ENCODE measurements at places on chromosomes 7 and 10.
A peak's percentile ranks its signal among the peaks of the same experiment; 100 is the strongest.

DNA sequence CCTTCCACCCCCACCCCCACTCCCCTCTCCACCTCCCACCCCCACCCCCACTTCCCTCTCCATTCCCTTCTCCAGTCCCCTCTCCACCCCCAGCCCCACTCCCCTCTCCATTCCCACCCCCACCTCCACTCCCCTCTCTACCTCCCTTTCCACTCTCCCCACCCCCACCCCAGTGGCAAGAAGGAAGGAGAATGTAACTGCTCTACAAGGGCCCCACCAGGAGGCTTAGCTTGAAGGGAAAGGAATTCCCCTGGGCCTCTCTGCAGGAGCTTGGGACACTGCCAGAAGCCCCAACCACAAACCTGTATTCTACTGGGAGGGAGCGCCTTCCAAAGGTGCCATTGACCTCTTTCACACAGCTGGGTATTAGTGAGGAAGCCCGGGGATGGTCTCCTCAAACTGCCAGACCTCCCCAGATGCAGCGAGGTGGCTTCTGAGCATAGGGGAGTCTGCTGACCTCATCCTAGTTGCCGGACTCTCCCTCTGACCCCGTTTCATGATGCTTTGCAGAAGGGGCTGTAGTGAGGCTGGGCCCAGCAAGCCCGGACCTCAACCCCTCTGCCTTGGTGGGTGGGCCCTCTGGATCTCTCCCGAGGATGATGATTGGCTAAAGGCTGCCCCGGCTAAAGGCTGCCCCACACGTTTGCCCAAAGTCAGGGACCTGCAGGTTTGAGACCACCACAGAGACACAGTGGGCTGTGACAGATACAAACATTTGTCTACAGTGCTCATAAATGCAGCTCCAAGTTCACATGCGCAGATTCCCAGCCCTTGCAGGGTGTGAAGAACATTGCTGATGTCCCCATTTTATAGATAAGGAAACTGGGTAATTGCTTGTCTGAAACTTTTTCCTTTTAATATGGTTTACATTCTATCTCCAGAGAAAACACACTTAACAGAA lies 2.9 kb downstream of the DEPP1 start:
- DNase-seq = no peak

GRCh38 chr7:118846977-118847376 lies 622.5 kb downstream of the ANKRD7 start:
- no peak for DNase-seq

DNA sequence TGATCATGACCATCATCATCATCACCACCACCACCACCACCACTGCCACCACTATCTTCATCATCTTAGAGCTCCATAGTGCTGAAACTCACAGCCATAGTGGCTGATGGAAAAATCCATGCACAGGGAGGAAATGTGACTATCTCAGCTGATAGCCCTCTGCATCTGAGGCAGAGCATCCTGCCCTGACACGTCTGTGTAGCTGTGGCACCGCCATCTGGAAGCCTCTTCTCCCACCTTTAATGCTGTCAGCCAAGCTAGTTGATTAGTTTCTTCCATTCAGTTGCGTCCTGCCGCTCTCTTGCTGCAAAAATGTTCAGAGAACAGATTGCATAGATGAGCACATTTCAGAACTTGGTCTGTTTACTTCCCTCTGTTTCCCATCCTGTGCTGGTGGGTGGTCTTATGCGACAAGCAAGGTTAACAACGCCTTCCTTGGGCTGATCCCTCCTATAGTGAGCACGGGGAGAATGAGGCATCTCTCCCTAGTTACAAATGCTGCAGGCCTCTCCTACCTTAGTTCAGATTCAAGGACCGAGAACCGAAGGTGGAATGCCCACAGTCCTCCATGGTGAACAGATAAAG lies 478.6 kb downstream of the PLXNA4 start:
- no peak for DNase-seq

DNA sequence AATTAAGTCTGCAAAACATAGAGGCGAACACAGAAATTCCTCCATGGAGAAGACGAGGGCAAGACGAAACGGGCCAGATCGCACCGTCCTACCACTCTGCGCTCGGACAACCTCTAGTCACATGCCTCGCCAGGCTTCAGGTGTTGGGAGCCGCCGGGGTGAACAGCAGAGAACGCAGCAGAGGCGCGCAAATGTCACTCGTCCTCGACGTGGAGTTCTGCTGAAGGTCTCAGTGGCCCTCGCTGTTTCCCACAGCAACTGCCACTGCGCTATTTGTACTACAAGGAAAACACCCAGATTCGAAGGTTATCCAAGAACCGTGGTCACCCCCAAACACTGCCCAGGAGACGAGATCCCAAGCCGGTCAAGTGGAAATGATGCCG lies 9.2 kb downstream of the CTBP2 start:
- DNase-seq = no peak

GRCh38 chr10:78326372-78326771 lies 292.7 kb downstream of the RPS24 start:
- no peak for DNase-seq

- DNase-seq = no peak
Measured at GRCh38 chr10:104293781-104294321, 24.9 kb downstream of the GSTO2 start.

DNA sequence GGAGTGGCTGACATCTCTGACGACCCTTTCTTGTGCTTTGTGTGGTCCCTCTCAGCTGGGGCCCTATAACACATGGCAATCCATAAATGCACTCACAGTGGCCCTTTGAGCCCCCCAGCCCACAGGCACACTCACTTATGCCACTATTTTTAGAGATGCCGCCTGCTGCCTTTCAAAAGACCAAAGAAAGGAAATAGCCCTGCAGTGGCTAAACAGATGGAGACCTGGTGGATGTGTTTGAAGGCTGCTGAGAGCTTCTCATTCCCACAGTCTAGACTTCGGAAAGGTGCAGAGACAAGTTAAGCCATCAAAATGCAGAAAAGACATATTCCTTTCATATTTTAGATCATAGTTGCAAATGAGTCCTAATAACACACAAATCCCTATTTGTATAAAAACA lies 42.0 kb upstream of the PDZD8 start:
- DNase-seq = no peak

DNA sequence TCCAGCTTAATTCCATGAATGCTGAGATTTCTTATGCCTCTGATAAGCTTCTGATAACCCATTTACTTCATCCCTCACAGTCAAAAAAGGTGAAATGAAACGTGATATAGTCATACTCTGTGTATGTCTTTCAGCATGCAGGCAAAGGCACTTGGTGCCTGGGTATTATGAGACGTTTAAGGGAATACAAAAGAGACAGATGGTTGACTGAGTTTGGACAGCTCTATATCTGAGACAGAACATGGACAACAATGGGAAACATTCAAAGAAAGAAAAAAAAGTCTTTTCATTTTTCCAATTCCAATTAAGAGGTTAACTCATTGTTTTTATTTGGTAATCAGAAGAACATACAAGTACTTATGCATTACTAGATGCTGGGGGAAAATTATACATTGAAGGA lies 96.2 kb downstream of the PPP1R17 start:
- no peak for DNase-seq

DNA sequence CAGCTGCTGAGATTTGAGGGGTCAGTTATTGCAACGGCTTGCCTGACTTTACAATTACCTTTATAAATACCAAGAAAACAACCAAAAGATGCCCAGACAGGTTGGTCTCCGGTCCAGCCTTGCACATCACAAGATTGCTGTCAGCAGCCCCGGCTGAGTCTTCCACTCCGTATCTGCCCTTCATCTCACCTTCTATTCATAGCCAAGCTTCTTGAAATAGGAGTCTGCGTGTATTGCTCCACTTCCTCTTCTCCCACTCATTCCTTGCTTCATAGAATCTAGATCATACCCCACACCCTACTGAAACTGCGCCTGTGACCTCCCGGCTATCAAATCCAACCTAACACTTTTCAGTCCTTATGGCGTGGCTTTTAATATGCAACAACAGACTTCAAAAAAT lies 31.1 kb upstream of the USP6NL start:
- DNase-seq = no peak

DNA sequence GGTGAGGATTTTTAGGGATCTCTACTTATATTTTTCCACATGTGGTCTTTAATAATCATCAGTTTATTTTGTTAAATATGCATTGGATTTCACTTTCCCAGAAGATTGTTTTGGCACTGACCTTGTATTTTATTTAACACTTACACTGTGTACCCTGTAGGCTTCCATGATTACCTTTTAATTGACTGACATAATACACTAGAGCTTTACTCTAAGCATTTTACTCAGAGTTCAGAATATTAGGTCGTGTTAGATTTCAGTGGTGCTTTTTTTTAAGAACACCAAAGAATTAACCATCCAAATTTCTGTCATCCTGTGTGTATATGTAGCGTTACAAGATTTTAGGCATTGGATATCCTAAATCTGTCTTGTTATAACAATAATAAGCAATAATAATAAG lies 23.1 kb downstream of the CASD1 start:
- DNase-seq = no peak

GRCh38 chr10:75451831-75452230 lies 20.4 kb downstream of the LRMDA start:
- DNase-seq = no peak

GRCh38 chr10:56547163-56547562 lies 186.1 kb upstream of the ZWINT start:
- no peak for DNase-seq

DNA sequence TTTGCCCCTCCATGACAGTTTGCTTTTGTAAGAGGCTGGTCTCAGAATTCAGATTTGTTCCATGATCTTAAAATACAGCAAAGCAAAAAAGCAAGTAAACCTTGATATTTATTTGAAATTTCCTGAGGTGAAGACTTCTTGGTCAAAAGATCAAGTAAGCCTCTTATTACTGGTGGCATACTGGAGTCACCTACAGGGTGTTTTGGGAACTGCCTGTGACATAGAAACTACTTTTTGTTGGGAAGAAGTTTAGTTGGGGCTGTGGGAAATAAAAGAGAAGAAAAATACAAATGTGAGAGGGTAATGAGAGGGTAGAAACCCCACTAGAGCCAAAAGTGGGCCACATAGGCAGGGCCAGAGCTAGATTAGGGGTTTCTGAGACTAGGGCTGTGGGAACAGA lies 217.9 kb downstream of the OTUD1 start:
- no peak for DNase-seq

GRCh38 chr10:91745090-91745831 lies 53.0 kb upstream of the TNKS2 start:
- DNase-seq = no peak

- DNase-seq = no peak
Measured at GRCh38 chr10:109259293-109259692, 664.0 kb downstream of the XPNPEP1 start.

DNA sequence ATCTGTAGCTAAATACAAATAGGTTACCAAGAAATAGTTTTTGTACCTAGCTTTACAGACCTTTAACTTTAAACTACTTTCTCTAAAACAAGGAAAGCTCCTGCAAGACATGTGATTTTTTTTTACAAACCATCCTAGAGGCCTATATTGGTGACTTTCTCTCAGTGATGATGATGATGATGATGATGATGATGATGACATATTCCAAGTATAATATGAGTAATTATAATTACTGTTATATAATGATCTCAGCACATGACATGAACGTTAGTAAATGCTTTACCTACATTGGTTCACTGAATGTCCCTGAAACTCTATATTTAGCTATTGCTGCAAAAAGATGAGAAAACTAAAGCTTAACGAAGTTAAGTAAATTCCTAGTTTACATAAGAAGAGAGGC lies 107.9 kb upstream of the LRGUK start:
- no peak for DNase-seq

GRCh38 chr7:65390588-65390987 lies 16.9 kb downstream of the ZNF92 start:
- DNase-seq = no peak

GRCh38 chr7:6624246-6624611 lies 8.8 kb downstream of the ZNF853 start:
- DNase-seq = no peak

GRCh38 chr7:84336303-84336702 lies 141.7 kb upstream of the SEMA3A start:
- no peak for DNase-seq

- DNase-seq = no peak
Measured at GRCh38 chr7:20280475-20281351, 50.0 kb upstream of the ITGB8 start.

GRCh38 chr7:105521027-105521716 lies 899 bp downstream of the PUS7 start:
- peak; percentile 88 for DNase-seq

DNA sequence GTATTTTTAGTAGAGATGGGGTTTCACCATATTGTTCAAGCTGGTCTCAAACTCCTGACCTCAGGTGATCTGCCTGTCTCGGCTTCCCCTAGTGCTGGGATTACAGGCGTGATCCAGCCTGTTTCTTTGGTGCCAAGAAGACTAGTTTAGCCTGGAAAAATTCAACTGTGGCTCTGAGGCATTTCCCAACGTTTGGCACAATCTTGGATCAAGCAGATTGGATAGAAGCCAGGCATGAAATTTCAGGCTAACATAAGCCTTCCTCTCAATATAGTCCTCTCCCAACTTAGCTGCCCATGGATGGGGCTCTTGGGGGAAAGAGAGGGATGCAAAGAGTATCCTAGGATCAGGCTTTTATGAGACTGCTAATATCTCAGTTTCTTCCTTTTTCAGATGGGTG lies 53.8 kb downstream of the APBB1IP start:
- DNase-seq = no peak

GRCh38 chr7:140885735-140886334 lies 38.9 kb downstream of the BRAF start:
- no peak for DNase-seq

- DNase-seq = no peak
Measured at GRCh38 chr7:124032369-124033094, at the start of gene TMEM229A. TMEM229A (minus strand) TSS chr7:124033067; CDS start chr7:124033003, 64 bp downstream.

GRCh38 chr7:142636751-142637150 lies 112.5 kb upstream of the PRSS1 start:
- DNase-seq = no peak

GRCh38 chr7:14698239-14698638 lies 204.3 kb downstream of the DGKB start:
- DNase-seq = no peak

GRCh38 chr7:117750612-117751563 lies 122.4 kb downstream of the CTTNBP2 start:
- DNase-seq = no peak

GRCh38 chr7:91784469-91784868 lies 96.0 kb downstream of the MTERF1 start:
- DNase-seq = no peak

DNA sequence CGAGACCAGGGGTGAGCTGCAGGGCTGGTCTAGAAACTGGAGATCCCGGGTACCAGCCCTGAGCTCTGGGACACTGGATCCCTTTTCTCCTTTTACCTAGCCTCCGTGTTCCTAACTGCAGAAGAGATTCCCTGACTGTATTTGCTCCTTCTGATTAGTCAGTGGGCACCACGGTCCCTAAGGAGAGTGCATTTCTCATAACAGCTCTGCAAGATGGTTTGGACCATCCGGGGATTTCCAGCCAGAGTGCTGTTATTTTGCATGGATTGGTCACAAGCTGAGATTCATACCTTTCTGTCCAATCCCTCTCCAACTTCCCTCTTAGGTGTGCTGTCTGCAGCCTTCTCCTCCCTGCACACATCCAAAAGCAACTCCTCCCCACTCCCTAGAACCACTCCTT lies 122.6 kb downstream of the MYL10 start:
- no peak for DNase-seq

GRCh38 chr10:113802997-113803396 lies 50.9 kb downstream of the DCLRE1A start:
- no peak for DNase-seq

GRCh38 chr7:50450590-50451032 lies 461 bp upstream of the FIGNL1 start:
- DNase-seq = no peak
